ENCODE measurements at places on chromosomes 4 and X. TPM values are rescaled to one million over a fixed set of nuclear protein-coding genes. Genes with fewer than 3 reads are reported as not detected.

DNA sequence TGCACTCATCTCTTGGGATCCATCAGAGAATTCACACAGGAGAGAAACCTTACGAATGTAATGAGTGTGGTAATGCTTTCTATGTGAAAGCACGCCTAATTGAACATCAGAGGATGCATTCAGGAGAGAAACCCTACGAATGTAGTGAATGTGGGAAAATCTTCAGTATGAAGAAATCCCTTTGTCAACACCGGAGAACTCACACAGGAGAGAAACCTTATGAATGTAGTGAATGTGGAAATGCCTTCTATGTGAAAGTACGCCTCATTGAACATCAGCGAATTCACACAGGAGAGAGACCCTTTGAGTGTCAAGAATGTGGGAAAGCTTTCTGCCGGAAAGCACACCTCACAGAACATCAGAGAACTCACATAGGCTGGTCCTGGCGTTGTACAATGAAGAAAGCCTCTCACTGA lies 42.8 kb downstream of the ZNF157 start:
- no peak for DNase-seq

GRCh38 chr4:74335341-74336021 lies 27.2 kb downstream of the EPGN start:
- DNase-seq = no peak

DNA sequence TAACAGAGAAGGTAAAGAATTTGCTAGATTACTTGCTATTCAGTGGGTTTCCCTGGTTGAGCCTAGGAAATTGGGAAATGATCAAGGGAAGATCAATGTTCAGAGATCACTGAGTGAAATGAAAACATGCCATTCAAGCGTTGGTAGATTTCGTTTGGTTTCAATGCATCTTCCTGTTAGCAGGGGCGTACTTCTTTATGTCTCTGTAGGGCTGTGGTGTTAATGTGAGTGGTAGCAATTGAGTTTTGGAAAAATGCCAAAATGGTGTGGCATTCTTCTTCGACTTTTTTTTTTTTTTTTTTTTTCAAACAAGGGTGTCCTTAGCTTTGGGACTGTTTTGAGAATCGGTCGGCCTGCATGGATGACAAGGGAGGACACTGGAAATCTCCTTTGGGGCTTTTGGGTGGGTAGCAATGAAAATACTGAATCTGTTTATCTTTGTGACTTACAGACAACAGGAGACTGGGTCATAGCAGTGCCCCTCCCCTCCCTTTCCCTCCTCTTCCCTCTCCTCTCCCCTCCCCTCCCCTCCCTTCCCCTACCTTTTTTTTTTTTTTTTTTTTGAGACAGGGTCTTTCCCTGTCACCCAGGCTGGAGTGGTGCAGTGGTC lies 50.4 kb downstream of the SPRY1 start:
- DNase-seq = no peak

Gene MYOZ2
- total RNA-seq = not detected

- no peak for DNase-seq
Measured at GRCh38 chrX:149908308-149908707, 21.1 kb upstream of the HSFX4 start.

GRCh38 chr4:52983563-52984303 lies 121.6 kb downstream of the RASL11B start:
- DNase-seq = peak; percentile 64

Gene LIN54
- total RNA-seq = 9.6 TPM

DNA sequence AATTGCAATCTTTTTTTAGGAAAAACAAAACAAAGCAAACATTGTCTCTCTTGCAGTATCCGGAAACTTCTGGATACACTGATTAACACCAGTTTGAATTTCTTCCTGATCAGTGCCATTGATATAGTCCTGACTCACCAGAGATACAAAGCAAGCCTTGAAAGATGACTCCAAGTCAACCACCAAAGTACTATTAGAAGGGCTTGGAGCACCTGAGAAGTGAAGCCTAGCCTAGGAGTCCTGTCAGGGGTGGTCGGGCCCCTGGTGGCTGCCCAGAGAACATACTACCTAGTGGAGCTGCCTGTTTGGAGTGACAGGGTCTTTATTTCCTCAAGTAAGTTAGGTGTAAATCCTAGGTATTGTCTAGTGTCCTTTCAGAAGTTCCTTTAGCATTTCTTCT lies 593.2 kb downstream of the ZNF674 start:
- DNase-seq = peak; percentile 7
